ENCODE measurements at places on chromosomes 13 and 19.
A peak's percentile ranks its signal among the peaks of the same experiment; 100 is the strongest.

- no peak for DNase-seq
Measured at GRCh38 chr13:77040076-77040475, 13.1 kb upstream of the FBXL3 start.

- DNase-seq = no peak
Measured at GRCh38 chr13:23842406-23842805, 46.8 kb downstream of the MIPEP start.

GRCh38 chr19:29478578-29479565 is 46.9 kb upstream of the VSTM2B start:
- no peak for DNase-seq

DNA sequence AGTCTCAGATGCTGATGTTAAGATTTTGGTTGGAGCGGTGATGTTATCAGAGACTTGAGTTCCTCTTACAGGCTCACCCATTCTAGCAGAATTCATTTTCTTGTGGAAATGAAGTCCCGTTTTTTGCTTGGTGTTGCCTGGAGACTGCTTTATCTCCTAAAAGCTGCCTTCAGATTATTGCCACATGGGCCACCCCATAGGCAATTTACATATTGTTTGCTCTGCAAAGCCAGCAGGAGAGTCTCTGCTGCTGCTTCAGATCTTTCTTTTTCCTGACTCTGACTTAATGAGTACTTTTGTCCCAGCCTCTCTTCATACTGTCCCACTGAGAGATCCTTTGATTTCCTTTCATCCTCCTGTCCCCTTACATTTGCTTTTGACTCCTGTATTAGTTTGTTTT is 114.6 kb downstream of the TDRD3 start:
- no peak for DNase-seq

DNA sequence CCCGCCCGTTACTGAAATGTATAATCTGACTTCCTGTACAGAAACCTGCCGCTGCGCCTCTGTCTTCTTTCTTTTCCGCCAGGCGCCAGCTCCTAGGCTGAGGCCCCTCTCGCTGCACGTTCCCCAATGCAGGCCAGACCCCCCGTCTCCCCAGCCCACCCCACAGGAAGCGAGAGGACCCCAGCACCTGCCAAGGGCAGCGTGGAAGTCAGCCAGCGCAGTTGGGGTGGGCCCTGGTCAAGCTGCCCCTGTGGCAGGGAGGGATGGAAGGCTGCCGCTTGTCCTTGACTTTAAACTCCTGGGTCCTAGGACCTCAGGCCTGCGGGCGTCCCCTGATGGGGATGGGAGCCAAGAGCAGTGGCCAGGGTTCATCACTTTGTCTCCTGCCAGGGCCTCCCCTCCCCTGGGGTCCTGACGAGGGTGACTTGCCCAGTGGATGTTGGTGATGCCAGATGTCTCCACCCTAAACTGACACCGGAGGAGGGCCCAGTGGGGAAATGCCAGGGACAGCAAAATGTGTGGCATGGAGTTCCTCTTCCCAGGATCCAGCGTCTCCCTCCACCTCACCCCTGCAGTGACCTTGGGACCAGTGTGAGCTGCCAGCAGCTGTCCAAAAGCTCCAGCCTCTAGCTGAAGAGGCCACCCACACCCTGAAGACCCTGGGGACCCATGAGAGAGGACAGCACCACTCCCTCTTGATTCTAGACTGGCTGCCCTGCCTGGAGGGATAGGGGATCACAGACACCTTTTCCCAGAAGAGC is 8.5 kb upstream of the MARCHF2 start:
- DNase-seq = no peak

GRCh38 chr19:45200568-45200967 is 22.0 kb downstream of the BLOC1S3 start:
- no peak for DNase-seq

DNA sequence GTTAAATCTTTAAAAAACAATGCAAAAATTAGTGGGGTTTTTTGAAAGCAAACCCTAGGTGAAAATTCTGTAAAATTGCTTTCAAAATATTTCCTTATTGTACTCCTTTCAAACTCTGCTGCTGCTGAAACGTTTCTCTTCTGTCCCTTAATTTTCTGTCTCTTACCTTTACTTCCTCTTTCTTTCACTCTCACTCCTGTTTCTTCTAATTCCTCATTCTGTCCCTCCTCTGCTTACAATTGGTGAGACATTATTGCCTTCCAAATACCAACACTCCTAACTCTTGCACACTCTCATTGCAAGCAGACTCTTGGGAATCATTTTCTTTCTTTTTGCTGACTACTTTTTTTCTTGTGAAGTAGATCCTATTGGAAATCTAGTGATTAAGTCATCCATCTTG is 685.6 kb upstream of the SLITRK1 start:
- no peak for DNase-seq

DNA sequence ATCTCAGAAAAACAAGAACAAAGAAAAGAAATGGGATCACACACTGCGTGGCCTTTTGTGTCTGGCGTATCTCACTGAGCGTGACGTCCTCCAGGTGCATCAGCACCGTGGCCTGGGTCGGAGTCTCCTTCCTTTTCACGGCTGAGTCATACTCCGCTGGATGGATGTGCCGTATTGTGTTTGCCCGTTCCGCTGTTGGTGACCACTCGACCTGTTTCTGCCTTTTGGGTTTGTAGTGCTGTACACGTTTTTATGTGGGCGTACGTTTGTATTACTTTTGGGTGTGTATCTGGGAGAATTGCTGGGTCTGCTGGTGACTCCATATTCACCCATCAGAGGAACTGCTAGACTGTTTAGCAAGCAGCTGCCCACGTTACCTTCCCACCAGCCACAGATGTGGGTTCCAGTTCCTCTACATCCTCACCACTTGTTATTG is 11.4 kb downstream of the ARID3A start:
- DNase-seq = no peak

DNA sequence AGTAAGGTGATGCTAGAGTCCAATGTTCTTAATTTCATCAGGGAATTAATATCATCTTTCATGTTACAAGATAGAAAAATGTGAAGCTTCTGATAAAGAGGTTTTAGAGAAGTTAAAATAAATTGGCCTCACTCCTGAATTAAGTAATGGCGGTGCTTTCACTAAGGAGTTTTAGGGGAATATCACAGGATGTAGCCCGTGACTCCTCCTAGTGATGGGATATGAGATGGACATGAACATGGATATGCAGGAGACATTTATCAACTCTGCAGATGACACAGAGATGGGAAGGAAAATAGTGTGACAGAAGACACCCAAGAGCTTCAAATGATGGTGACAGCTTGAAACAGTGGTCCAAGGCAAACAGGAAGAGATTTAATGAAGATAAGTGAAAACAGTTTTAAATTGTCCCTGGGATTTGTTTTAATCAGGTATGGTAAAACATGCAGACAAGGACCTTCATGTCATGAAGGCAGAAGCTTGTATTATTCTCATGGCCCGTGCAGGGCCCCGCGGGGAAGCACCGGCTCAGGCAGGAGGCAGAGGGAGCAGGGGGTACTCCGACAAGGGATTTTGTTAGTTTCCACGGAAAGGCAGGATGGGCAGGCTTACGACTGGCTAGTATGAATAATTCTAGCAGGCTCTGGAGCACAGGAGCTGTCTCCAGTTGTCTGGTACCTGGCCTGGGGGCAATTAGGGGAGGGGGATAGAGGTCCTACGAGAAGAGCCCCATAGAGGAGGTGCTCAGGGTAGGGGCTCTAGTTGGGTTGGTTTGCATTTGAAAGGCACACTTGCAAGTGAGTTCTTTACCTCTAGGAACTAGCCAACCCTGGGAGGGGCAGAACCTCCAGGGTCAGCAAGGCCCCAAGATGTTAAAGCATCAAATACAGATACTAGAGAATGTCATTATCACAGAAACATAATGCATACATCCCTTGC is 38.7 kb upstream of the FARP1 start:
- no peak for DNase-seq

GRCh38 chr19:44585371-44586133 is 27.8 kb upstream of the IGSF23 start:
- no peak for DNase-seq

DNA sequence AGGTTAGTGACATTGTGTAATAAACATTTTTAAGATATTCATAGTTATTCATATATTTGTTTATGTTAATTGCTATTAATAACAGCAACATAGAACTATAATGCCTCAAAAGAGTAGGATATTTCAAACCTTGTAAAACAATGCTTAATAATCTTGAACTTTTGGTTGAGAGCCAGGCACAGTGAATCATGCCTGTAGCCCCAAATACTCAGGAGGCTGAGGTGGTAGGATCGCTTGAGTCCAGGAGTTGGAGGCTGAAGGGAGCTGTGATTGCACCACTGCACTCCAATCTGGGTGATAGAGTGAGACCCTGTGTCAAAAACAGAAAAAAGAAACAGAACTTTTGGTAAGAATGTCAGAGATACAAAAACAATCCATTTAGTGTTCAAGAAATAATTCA is 213.9 kb upstream of the SLITRK1 start:
- DNase-seq = no peak

GRCh38 chr19:18718015-18718526 is 34.6 kb downstream of the CRTC1 start:
- peak; percentile 9 for DNase-seq

DNA sequence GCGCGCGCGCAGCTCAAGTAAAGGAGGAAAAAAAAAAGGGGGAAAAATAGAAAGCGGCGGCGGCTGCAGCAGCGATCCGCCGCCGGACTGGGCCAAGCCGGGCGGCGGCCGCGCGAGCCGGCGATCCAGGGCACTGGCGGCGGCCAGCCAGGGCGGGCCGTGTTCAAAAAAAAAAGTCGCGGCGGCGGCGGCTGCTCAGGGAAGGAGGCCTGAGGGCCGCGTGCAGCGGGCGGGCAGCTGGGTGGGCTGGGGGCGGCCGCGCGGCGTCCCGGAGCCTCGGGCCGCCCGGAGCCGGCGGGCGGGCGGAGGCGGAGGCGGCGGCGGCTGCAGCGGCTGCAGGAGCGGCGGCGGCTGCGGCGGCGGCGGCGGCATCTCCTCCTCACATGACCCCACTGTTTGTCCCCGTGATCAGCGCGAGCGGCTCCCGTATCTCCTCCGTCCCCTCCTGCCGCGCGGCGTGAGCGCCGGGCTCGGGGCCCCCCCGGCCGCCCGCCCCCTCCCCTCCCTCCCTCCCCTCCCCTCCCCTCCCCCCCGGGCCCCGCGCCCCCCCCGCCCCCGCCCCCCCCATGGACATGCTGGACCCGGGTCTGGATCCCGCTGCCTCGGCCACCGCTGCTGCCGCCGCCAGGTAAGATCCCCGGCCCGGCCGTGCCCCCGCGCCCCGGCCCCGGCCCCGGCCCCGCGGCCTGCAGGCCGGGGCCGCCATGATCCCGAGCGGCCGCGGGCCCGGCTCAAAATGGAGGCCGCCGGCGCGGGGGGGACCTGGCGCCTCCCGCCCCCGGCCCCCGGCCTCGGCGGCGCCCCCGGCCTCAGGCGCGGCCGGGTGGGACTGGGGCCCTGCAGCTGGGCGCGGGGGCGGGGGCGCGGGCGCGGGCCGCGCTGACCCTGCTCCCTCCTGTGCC is at the start of gene USF2:
Gene USF2, plus strand, starts transcription at position 427 of the 902 bp plus-strand sequence. Its CDS starts 140 bp downstream, at position 567.
- peak; percentile 65 for DNase-seq

- DNase-seq = no peak
Measured at GRCh38 chr19:46772170-46773017, 16.0 kb downstream of the SLC1A5 start.

GRCh38 chr13:112674412-112675365 is 15.1 kb upstream of the ATP11A start:
- no peak for DNase-seq

DNA sequence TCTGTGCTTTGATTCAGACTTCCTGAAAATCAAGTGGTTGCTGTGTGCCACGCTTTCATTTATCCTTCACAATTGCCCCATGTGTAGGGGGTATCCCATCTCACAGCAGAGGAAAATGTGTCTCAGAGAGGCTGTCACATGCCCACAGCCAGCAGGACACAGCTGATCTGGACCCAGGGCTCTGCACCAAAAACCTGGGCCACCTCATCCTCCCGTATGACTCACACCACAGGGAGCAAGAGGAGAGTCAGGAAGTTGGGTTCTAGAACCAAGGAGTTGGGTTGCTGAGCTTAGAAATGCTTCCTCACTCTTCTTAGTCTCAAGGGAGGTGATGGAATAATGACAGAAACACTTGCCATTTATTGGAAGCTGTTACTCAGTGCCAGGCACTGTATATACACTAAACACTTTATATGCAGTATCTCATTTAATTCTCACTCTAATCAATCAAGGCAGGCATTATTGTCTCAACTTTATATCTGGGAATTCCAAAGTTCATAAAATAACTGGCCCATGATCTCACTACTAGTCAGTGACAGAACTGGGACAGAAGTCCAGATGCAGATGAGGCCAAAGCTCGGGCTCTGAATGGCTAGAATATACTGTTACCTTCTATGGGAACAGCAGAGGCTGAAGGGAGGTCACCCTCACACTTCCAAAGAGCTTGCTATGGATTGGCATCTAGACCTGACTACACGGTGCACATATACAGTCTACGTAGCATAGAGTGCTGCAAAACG is 47.7 kb upstream of the ATP12A start:
- no peak for DNase-seq

GRCh38 chr19:4606921-4607678 is 32.2 kb upstream of the TNFAIP8L1 start:
- DNase-seq = no peak

Data from HL-60 (cell line).